ENCODE measurements at places on chromosomes 4 and X.

- DNase-seq = peak; percentile 1
These were observed 11.5 kb upstream of the NKX1-1 start for GRCh38 chr4:1417522-1418390.

DNA sequence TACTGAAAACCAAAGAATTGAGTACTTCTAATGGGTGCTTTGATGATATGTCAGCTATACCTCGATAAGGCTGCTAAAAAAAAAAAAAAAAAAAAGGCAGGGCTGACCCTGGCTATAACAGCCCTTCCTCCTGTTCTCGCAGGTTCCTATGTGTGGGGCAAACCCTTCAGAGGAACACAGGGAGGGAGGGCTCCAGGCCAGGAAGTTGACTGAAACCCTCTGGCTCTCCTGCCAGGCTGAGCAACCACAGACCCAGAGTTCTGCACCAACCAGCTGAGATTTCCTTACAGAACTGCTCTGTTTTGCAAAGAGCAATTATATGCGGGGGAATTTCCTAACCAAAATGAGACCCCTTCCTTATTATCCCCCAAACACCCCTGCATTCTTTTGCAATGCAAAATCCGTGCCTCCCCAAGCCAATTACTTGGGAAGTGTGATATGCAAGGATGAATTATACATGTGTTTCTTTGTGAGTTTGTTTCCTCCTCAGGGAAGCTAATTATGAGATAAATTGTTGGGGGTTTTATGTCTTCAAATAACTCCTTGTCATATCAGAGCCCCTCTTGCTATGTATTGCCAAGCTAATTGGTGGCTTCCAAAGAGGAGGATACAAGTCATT lies 45.6 kb downstream of the PDHA1 start:
- DNase-seq = no peak

- no peak for DNase-seq
These were observed 20.8 kb downstream of the ENPP6 start for GRCh38 chr4:184196730-184197385.

- DNase-seq = no peak
These were observed 19.7 kb downstream of the HERC6 start for GRCh38 chr4:88398381-88398780.

DNA sequence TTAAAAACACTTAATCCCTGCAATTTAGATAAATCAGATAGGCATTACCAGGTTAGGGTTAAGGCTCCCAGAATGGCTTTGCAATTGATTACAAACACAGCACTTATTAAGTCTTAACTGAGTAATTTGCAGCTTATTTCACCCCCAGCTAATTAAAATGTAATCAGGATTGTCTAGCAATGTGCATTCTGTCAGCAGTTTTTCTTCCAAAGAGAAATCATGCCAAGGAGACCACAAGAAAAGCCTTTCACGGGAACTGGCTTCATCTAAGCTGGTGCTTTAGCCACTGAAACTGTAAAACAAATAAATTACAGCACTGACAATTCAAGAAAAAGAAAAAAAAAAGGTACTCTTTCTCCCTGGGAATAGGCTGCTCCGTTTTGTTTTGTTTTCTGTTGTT lies 2.1 kb downstream of the ANOS1 start:
- no peak for DNase-seq

GRCh38 chr4:176601124-176601523 lies 191.6 kb downstream of the VEGFC start:
- DNase-seq = no peak

- no peak for DNase-seq
These were observed 254.9 kb upstream of the GATB start for GRCh38 chr4:152015597-152016302.

- DNase-seq = no peak
These were observed 72.8 kb downstream of the DHX15 start for GRCh38 chr4:24511371-24512063.

GRCh38 chrX:24561121-24561520 lies 86.0 kb downstream of the PCYT1B start:
- DNase-seq = no peak

- DNase-seq = peak; percentile 60
These were observed 4.6 kb downstream of the HCFC1 start for GRCh38 chrX:153966841-153967535.

GRCh38 chr4:126778348-126778747 lies 854.4 kb upstream of the INTU start:
- no peak for DNase-seq

GRCh38 chr4:103012060-103012459 lies 7.4 kb downstream of the SLC9B1 start:
- no peak for DNase-seq
